ENCODE measurements at places on chromosomes 7 and 10. TPM values are rescaled to one million over a fixed set of nuclear protein-coding genes. Genes with fewer than 3 reads are reported as not detected.

Gene HMX2
- not detected for total RNA-seq

Gene ACSL5
- total RNA-seq, result 3.0 TPM

Gene TWIST1
- 0.62 TPM for total RNA-seq

Gene OLAH
- 0.31 TPM for total RNA-seq

Gene PRLHR
- 4.1 TPM for total RNA-seq

Gene CLRN3
- total RNA-seq, result 0.62 TPM
